HepG2 (cell line): ENCODE measurements at places on chromosomes 1 and 21. TPM values are rescaled to one million over a fixed set of nuclear protein-coding genes. Genes with fewer than 3 reads are reported as not detected.

CLDN14 gene
- 1.4 and 3.7 TPM in 2 replicates for polyA plus RNA-seq

GBP7 gene
- polyA plus RNA-seq: not detected in 2 replicates

SPRR1A gene
- not detected in 2 replicates for polyA plus RNA-seq

TLR5 gene
- not detected in 2 replicates for polyA plus RNA-seq

CNIH3 gene
- polyA plus RNA-seq: 0.36 and 0.99 TPM in 2 replicates

FDPS gene
- polyA plus RNA-seq: 264 and 345 TPM in 2 replicates

RGS8 gene
- polyA plus RNA-seq: not detected in 2 replicates

OR2T5 gene
- polyA plus RNA-seq: not detected in 2 replicates

OR2L8 gene
- not detected in 2 replicates for polyA plus RNA-seq

SCMH1 gene
- polyA plus RNA-seq: 52.6 and 63.5 TPM in 2 replicates

LYST gene
- 0.91 and 1.3 TPM in 2 replicates for polyA plus RNA-seq

PTAFR gene
- 22.8 and 24.0 TPM in 2 replicates for polyA plus RNA-seq

PLCH2 gene
- polyA plus RNA-seq: 0.67 and 1.3 TPM in 2 replicates

MAP3K7CL gene
- 0.04 TPM in 1 of 2 replicates, not detected in the other for polyA plus RNA-seq

FAM151A gene
- polyA plus RNA-seq: 0.25 and 0.29 TPM in 2 replicates

ZC3H12A gene
- 13.3 and 21.1 TPM in 2 replicates for polyA plus RNA-seq

PLA2G2F gene
- not detected in 2 replicates for polyA plus RNA-seq

PCBP3 gene
- polyA plus RNA-seq: not detected in 2 replicates

TLCD4 gene
- 4.1 and 4.7 TPM in 2 replicates for polyA plus RNA-seq

TBX19 gene
- 1.3 and 1.4 TPM in 2 replicates for polyA plus RNA-seq

PGM1 gene
- polyA plus RNA-seq: 49.2 and 51.6 TPM in 2 replicates

UMODL1 gene
- not detected in 2 replicates for polyA plus RNA-seq

RCC1 gene
- 47.2 and 56.2 TPM in 2 replicates for polyA plus RNA-seq

ZNF593OS gene
- not detected in 2 replicates for polyA plus RNA-seq
